ENCODE measurements at places on chromosomes 3 and 15.

DNA sequence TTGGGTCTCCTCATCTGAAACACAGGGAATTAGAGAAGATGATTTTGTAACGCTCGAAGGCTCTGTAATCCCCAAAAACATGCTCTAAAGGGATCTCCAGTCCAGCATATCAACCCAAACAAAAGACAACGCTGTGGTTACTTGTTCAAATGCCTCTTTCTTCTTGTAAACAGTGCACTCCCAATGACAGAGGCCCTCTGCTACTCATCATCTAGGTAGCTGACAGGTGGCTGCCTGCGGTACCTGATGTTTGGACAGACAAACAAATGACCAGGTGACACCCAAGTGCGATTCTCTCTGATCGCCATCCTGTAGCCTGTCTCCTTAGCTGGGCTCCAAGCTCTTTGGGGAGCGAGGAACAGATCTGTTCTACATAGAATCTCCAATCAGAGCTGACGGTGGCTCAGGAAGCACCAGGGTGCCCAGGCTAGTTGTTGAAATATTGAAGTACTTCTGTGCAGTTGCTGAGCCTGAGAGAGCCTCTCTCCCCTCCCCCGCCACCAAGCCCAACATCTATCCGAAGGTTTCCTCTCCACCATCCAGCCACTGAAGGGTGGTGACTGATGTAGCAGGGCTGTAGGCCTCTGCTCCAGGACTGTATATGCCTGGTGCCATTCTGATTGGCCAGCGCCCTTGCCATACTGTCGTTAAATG is 238.7 kb downstream of the XXYLT1 start:
- DNase-seq: no peak

GRCh38 chr15:35533130-35534110 is 12.5 kb downstream of the DPH6 start:
- no peak for DNase-seq

- no peak for DNase-seq
These were observed 204.2 kb upstream of the COL8A1 start for GRCh38 chr3:99434190-99434589.

DNA sequence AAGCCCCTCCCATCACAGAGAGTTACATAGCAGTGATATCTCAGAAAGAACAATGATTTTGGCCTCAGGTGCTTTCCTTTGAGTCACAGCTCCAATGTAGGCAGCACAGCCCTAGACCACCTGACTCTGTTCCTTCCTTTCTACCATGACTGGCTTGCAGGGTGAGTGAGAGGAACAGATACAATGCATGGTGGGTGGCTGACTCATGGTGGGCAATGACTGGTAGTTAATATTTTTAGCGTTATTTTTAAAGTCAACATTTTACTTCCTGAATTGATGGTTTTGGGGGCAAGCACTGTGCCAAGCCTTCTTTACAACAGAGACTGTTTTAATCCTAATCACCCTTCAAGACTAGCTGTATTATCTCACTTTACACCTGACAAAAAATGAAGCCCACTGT is 32.8 kb upstream of the ST3GAL6 start:
- no peak for DNase-seq

DNA sequence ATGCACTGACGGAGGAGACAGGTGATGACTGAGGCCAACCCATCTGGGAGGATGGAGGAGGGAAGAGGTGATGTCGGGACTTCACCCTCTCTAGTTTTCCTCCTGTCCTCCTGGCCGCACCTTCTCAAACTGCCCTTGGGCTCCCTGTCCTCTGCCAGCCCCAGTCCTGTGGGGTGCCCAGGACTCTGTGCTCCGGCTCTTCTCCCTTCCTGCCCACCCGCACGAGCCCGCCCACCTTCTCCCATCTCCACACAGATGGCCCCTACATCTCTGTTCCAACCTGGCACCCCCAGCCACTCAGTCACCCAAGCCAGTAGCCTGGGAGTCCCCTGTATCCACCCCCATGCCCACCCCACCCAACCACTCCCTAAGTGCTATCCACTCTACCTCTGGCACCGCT is 206.7 kb upstream of the LINGO1 start:
- DNase-seq: no peak

All from globus pallidus (tissue), 1 donor.